ENCODE measurements at places on chromosomes 6 and 20.

DNA sequence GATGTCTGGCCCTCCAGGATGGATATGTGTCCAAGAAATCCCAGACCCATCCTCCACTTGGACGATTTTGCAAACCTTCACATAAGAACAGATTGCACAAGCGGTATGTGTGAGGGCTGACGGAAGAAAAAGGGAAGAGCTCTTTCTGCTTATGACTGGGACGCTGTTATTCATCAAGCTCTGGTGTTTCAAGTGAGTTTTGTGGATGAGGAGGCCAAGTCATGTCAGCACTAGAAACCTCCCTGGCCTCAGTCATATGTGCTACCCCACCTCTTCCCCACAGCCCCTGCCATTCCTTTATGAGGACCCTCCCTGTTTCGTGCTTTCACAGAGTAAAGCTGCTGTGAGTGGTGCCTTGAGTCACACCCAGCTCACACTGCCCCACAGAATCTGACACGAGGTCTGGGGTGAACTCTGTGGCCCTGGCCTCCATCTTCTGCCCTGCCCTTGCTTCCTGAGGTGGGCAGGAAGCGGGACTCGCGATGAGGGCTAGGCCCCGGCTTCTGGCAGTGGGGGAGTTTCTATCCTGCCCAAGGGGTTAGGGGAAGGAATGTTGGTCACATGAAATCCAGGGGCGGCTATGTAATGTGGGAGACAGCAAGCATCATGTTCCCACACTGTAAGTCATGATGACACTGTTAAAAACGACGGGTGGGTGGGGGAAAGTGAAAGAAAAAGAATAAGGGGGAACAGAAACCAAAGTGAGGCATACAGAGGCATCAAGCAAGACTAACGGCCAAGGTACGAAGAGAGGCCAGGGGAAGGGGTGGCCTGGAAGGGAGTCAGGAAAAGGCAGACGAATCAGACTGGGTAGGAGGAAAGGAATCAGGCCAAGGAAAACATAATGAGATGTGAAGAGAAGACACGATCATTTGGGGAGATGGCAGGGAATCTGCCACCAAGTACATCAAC, 78.1 kb downstream of the PRDM1 start:
- no peak for DNase-seq
- no peak overlapping the region for H3K27ac ChIP-seq
- H3K4me1 ChIP-seq = no peaks in the 10 kb centered on the region
- H3K4me3 ChIP-seq = no peak overlapping the region

- H3K27me3 ChIP-seq = no peaks in the 10 kb centered on the region
- H3K4me3 ChIP-seq = no peak overlapping the region
- no peak for DNase-seq
- H3K27ac ChIP-seq = no peak overlapping the region
Measured at GRCh38 chr20:18692447-18692846, 104.6 kb downstream of the DTD1 start.

DNA sequence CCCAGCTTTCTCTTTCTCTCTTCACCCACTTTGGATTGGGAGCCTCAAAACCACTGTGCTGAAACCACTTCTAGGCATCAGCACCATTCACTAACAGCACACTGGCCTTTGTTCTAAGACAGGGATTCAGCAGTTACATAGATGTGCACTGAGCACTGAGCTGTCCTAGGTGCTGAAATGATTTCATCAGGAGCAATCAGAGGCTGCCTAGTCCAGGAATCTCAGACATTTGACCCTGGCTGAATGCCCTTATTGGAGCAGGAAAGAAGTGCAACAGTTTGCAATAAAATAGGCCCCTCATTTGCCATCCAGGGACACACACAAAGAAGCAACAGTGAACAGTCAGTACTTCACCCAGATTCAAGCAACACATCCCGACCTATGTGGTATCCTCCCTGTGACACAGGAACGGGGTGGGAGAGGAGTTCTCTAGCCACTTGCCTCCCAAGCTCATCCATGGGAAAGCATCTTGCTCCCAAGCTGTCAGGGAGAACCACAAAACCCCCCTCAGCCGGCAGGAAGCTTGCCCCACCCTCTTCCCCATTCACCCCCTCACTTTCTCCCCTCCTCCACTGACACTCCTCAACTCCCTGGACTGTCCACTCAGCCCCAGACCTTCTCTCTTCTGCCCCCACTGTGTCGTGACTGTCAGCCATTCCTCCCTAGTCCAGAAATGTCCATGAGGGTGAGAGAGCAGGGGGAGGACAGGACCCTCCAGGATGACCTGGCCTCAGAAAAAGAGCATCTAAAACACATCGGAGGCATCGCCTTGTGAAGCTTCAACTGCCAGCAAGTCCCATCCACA, 304.4 kb downstream of the PREX1 start:
- H3K36me3 ChIP-seq = no peaks in the 10 kb centered on the region
- no peak overlapping the region for H3K27ac ChIP-seq
- DNase-seq = no peak
- H3K4me3 ChIP-seq = no peak overlapping the region
- no peaks in the 10 kb centered on the region for H3K4me1 ChIP-seq

DNA sequence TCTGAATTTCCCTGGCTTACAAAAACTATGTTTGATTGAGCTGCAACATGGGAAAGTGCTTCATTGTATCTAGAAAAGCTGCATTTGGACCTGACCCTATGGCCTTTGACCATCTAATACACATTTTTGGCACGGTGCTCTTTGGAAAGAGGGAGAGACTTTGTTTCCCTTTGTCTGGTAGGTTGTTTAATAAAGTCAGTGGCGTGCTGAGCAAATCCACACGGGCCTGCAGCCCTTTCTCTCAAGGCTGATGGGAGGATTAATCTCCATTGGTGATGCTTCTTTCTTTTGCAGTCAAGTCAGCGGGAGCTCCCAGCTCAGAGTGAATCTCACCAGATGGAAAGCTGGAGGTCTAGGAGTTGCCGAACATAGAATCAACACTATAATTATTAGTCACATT, 314.7 kb upstream of the CNR1 start:
- no peak overlapping the region for H3K27ac ChIP-seq
- H3K4me3 ChIP-seq = no peak overlapping the region
- no peaks in the 10 kb centered on the region for H3K36me3 ChIP-seq
- no peak for DNase-seq

- no peaks in the 10 kb centered on the region for H3K36me3 ChIP-seq
- H3K27ac ChIP-seq = no peak overlapping the region
- H3K4me3 ChIP-seq = no peak overlapping the region
- no peaks in the 10 kb centered on the region for H3K4me1 ChIP-seq
Measured at GRCh38 chr20:35854713-35855348, 83.0 kb downstream of the PHF20 start.

GRCh38 chr20:16020971-16021370, 552.3 kb downstream of the KIF16B start:
- no peak for DNase-seq
- H3K27me3 ChIP-seq = no peaks in the 10 kb centered on the region
- no peak overlapping the region for H3K27ac ChIP-seq
- no peaks in the 10 kb centered on the region for H3K36me3 ChIP-seq
- H3K4me1 ChIP-seq = no peaks in the 10 kb centered on the region
- H3K4me3 ChIP-seq = no peak overlapping the region

- H3K36me3 ChIP-seq = no peaks in the 10 kb centered on the region
- no peak overlapping the region for H3K27ac ChIP-seq
- H3K27me3 ChIP-seq = no peaks in the 10 kb centered on the region
- H3K4me3 ChIP-seq = no peak overlapping the region
Measured at GRCh38 chr20:62148908-62149314, 5.3 kb downstream of the SS18L1 start.

- no peak overlapping the region for H3K27ac ChIP-seq
- no peaks in the 10 kb centered on the region for H3K4me1 ChIP-seq
- no peaks in the 10 kb centered on the region for H3K27me3 ChIP-seq
- DNase-seq = no peak
- no peak overlapping the region for H3K4me3 ChIP-seq
Measured at GRCh38 chr6:99951016-99951805, 42.8 kb downstream of the MCHR2 start.

DNA sequence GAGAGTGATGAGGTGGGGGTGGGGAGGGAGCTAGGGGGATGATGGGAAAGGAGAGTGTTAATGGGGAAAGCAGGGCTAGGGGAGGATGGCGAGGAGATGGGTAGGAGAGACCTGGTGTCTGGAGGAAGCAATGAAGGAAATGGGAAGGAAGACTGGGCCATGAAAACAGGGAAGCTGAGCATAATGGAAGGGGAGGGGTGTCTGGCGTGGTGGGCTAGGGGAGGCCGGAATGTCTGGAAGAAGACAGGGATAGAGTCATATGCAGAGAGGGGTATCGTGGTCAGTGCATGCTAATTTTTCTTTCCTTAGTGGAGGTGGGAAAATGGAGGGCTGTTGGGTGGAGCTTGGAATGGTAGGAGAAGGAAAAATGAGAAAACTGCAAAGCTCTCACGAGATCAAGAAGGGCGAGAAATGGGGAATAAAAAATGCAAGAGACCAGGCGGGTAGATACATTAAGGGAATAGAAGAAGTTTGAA, 423 bp downstream of the KLHDC3 start:
- peak overlapping the region; percentile 65 for H3K4me3 ChIP-seq
- H3K36me3 ChIP-seq = no peaks in the 10 kb centered on the region

DNA sequence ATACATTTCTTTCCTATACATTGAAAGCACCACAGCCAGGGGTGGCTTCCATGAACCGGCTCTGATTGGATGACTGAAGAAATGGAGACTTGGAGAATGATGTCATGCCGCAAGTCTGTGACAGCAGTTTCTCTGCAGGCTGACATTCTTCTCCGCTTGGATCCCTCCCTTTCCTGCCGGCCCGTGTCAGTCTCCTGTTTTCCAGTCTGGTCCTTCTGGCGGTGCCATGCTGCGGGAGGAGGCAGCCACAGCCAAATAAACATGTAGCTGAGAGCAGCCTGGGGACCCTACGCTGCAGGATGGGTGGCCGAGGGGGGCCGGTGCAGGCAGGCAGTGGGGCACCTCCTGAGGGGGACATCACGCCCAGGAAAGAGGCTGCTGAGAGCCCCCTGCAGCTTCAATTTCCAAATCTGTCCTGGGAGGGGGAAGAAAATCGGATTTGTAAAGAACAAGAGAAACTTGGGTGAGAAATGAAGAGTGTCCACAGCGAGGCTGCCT, 178.0 kb downstream of the TAF4 start:
- DNase-seq = no peak
- H3K4me3 ChIP-seq = no peak overlapping the region
- no peak overlapping the region for H3K27ac ChIP-seq
- no peaks in the 10 kb centered on the region for H3K36me3 ChIP-seq

- H3K27ac ChIP-seq = no peak overlapping the region
- DNase-seq = no peak
- no peaks in the 10 kb centered on the region for H3K27me3 ChIP-seq
- no peak overlapping the region for H3K4me3 ChIP-seq
Measured at GRCh38 chr20:63337786-63338420, 23.2 kb downstream of the CHRNA4 start.

- H3K27me3 ChIP-seq = no peaks in the 10 kb centered on the region
- DNase-seq = no peak
- H3K27ac ChIP-seq = no peak overlapping the region
- H3K36me3 ChIP-seq = no peaks in the 10 kb centered on the region
Measured at GRCh38 chr6:167125410-167125809, 2.5 kb downstream of the CCR6 start.

DNA sequence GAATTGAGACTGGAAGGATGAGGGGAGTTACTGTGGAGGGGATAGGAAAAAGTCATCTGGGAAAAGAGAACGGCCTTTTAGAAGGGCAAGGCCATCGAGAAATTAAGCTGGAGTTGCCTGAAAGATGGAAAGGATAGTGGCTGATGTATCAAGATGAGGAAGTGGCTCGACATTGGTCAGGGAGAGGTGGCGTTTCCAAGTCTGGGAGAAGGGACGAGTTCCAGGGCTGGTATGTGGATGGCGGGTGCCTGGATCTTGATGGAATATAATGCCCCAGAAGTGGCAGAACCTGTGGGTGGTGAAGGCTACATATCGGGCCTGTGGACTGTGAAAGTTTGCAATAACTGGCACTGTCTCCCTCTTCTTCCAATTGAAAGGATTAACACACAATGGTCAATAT, 2.2 kb upstream of the SIRT5 start:
- H3K27me3 ChIP-seq = no peaks in the 10 kb centered on the region
- no peaks in the 10 kb centered on the region for H3K4me1 ChIP-seq
- H3K27ac ChIP-seq = no peak overlapping the region
- H3K4me3 ChIP-seq = no peak overlapping the region
- no peak for DNase-seq
- no peaks in the 10 kb centered on the region for H3K36me3 ChIP-seq

DNA sequence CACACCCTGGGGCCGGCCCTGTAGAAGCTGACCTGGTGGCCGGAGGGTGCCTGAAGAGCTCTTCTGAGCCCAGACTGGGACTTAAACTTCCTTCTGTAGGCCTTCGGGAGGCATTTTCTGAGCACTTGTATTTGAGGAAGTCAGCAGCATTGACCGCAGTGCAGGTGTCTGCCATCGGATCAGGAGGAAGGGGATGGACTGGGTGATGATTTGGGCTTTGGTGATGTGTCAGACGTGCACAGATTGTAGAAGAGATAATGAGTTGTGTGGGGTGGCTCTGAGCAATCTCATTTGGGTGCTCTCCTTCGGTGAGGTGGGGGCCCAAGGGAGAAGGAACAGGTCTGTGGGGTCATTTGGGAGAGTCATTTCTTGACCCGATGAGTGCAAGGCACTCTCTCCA, 150.9 kb downstream of the ARID1B start:
- H3K36me3 ChIP-seq = no peaks in the 10 kb centered on the region
- H3K27me3 ChIP-seq = no peaks in the 10 kb centered on the region
- H3K4me3 ChIP-seq = no peak overlapping the region
- H3K4me1 ChIP-seq = peaks cover 11% of the 10 kb centered on the region
- DNase-seq = no peak

DNA sequence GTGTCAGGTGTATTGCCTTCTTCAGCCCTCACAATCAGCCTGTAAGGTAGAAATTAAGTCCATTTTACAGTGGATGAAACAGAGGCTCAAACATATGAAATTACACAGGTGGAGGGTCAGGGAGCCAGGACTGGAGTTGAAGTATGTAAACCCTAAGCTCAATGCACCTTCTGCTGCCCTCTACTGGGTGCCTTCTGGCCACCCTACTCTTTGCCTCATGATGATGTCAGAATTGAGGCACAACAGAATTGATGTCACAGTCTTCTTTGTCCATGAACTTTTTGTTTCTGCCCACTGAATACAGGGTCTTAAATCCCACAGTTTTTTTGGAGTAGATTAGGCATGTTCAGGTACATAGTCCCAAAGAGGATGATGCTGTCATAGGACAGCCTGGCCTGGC, 400.8 kb upstream of the CHD6 start:
- no peaks in the 10 kb centered on the region for H3K4me1 ChIP-seq
- H3K4me3 ChIP-seq = no peak overlapping the region
- H3K27ac ChIP-seq = no peak overlapping the region
- H3K36me3 ChIP-seq = no peaks in the 10 kb centered on the region

GRCh38 chr6:103236923-103237322, 1622.8 kb downstream of the HACE1 start:
- H3K4me3 ChIP-seq = no peak overlapping the region
- no peak overlapping the region for H3K27ac ChIP-seq
- no peak for DNase-seq
- no peaks in the 10 kb centered on the region for H3K36me3 ChIP-seq

All from ovary (tissue), 10 donors.